ENCODE measurements at places on chromosomes 2 and 18. TPM values are rescaled to one million over a fixed set of nuclear protein-coding genes. Genes with fewer than 3 reads are reported as not detected.

Gene DDX18
- 26.1 TPM for total RNA-seq

Gene PLCD4
- 0.51 TPM for total RNA-seq

- no peak for DNase-seq
- no peak overlapping the region for H3K27ac ChIP-seq
- H3K36me3 ChIP-seq = no peaks in the 10 kb centered on the region
- H3K4me3 ChIP-seq = no peak overlapping the region
- no peaks in the 10 kb centered on the region for H3K4me1 ChIP-seq
- no peaks in the 10 kb centered on the region for H3K27me3 ChIP-seq
These were observed 62.1 kb upstream of the ZNF516 start for GRCh38 chr18:76557026-76557575.

- H3K27ac ChIP-seq = no peak overlapping the region
- no peaks in the 10 kb centered on the region for H3K27me3 ChIP-seq
- H3K4me1 ChIP-seq = no peaks in the 10 kb centered on the region
- DNase-seq = no peak
These were observed 43.6 kb upstream of the SLC14A2 start for GRCh38 chr18:45571714-45572113.

DNA sequence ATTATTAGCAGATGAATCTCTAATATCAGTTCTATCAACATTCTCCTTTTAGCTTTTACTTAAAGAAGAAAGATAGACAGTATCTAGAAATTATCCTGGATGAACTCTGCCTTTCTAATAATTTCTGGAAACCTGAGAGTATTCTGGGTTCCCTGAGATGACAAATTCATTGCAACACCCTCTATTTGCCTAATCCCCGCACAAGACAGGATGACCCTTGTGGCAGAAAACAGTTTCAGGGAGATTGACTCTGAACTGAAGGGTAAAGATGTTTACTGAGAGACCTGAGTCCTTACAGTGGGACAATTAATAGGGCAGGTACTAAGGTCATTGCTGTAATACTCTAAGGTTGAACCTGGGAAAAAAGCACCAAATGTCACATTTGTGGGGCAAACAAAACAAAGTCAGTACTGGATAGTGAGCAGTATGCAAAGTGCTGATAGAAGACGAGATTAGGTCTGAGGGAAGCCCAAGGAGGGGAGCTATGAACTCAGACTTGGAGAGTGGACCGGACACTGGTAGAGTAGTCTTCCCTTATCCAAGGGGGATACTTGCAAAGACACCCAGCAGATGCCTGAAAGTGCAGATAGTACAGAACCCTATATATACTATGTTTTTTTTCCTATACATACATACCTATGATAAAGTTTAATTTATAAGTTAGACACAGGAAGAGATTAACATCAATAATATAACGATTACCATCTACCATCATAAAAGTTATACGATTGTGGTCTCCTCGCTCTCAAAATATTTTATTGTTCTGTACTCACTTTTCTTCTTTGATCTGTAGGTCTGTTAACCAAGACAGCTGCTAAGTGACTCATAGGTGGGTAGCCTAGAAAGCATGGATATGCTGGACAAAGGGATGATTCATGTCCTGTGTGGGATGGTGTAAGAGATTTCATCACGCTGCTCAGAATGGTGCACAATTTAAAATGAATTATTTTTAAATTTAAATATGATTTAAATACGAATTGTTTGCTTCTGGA lies 148.3 kb upstream of the KLHL14 start:
- H3K4me1 ChIP-seq = no peaks in the 10 kb centered on the region
- no peak overlapping the region for H3K27ac ChIP-seq
- H3K27me3 ChIP-seq = no peaks in the 10 kb centered on the region

Gene TNFAIP6
- total RNA-seq = not detected

GRCh38 chr2:162928356-162928755 lies 89.8 kb upstream of the KCNH7 start:
- H3K27ac ChIP-seq = no peak overlapping the region
- H3K4me3 ChIP-seq = no peak overlapping the region
- H3K4me1 ChIP-seq = no peaks in the 10 kb centered on the region
- no peak for DNase-seq

Measured in right lobe of liver (tissue), 6 donors.